Activated naive CD8-positive, alpha-beta T cell treated with anti-CD3 and anti-CD28 coated beads for 36 hours (primary cell): ENCODE measurements at places on chromosomes 3 and 15.

DNA sequence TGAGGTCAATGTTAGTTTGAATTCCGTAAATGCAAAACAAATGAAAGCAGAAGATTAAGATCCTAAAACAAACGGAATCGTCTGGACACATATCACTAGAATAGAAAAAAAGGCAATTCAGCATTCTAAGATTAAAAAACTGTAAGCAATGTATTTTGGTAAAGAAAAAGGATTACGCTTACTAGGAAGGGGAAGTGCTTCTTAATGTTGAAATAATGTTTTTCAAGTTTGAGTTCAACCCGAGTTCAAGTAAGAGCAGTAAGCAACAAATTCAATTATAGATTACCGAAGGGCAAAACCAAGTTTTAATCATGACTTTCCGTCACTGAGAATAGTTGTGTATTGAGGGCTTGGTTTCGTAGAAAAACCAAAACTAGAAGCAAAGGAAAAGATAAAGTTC lies 637 bp downstream of the CIP2A start:
- no peak for DNase-seq

DNA sequence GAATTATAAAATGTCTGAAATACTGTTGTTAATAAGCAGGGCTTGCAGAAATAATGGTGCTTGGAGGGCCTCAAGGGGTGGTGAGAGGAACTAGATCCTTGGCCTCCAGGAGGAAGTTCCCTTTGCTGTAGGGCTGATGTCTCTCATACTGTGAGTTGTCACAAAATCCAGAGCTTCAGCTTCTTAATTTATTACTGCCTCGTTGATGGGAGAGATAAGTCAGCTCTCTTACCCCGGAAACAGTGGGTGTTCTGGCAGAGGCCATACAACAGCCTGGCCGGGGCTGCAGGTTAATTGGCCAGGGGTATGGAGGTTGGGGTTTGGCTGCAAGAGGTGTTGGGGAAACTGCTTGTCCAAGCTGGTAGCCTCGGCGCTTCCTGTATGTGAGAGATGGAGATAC lies 15.5 kb downstream of the MAPKAPK3 start:
- DNase-seq = no peak

GRCh38 chr3:143367171-143367570 lies 247.6 kb downstream of the CHST2 start:
- DNase-seq = no peak

GRCh38 chr3:64247991-64248646 lies 22.9 kb upstream of the PRICKLE2 start:
- no peak for DNase-seq

DNA sequence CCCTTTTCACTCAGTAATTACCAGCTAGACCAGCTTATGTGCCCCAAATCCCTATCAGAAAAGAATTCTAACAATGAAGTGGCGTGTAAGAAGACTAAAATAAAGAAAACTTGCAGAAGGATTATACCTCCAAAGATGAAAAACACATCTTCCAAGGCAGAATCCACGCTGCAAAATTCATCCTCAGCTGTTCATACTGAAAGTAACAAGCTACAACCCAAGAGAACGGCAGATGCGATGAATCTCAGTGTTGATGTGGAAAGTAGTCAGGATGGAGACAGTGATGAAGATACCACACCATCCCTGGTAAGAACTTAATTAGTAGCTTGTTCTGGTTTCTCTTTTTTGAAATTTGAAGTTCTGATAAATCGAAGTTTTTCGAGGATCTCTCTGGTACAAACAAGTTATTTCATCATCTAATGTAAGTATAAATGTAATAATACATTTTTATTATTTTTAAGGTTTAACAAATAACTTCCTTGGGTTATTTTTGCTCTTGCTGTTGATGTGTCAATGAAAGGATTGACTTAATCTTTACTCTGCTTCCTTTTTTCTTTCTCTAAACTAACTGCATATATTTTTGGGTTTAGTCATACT lies 1.4 kb downstream of the WDR76 start:
- peak; percentile 24 for DNase-seq

GRCh38 chr3:156233876-156234275 lies 113.5 kb downstream of the KCNAB1 start:
- no peak for DNase-seq

- DNase-seq = peak; percentile 59
These were observed 643 bp downstream of the ABCC5 start for GRCh38 chr3:184016811-184017671.

DNA sequence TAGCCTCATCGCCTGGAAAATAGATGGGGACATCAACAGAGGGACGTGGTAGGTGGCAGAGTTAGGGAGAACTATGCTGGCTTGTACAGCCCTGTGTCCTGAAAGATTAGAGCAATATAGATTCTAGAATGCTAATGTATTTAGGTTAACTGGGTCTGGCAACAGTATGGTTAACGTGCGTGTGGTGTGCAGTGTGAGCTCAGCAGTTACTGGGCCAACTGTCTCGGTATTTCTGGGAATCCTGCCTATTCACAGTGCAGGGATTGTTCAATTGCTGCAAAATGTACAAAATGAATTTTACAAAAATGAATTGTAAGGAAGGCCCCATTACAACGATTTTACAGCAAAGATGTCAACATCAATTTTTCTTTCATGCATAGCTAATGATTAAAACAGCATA lies 20.6 kb downstream of the MEIS2 start:
- DNase-seq = no peak

GRCh38 chr3:171058058-171058457 lies 31.5 kb upstream of the SLC2A2 start:
- no peak for DNase-seq

DNA sequence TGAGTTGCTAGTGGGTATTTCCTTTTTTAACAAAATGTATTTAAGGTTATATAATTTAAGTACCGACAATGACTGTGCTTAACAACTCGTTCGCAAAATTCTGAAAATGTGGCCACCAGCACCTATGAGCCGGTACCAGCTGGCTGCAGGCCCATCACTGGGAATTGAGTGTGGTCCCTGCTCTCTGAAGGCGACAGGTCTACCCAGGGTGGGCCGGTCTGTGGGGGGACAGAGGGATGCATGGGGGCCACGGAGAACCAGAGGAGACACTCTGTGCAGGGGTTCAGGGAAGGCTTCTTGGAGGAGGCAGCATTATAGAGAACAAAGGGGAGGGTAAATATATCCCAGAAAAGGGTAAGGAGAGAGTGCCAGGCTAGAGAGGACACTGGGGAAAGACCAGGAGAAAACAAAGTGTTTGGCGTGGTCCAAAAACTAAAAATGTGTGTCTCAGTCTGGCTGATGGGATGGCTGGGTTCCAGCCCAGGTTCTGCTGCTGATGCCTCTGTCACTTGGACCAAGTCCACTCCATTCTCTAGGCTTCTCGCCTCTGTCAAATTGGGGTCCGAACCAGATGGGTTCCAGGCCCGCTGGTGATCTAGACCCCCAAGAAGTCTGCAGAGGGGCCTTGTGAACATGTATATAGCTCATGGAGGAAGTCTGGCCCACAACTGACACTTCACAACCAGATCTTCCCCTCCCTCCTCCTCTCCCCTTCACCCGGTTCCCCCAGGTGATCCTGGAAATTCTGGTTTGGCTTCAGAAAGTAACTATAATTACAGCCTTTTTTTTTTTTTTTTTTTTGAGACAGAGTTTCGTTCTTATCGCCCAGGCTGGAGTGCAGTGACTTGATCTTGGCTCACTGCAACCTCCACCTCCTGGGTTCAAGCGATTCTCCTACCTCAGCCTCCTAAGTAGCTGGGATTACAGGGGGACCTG lies 10.7 kb upstream of the CYP11A1 start:
- no peak for DNase-seq

- no peak for DNase-seq
These were observed 8.2 kb downstream of the XYLB start for GRCh38 chr3:38354588-38355330.

DNA sequence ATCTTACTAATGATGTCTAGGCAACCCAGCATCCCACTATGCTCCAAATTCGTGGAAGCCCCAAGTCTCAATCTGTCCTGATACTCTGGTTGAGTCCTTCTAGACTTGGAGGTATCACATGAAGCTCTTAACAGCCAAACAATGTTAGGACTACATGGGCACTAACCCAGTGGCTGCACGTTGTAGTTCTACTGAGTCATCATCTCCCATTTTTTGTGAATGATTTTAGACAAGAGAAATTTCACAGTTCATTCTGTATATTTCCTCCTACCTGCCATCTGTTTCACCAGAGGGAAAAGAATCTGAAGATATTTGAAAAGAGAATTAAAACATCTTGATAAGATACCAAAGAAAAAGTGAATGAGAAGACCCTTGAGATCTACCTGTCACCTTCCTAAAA lies 9.8 kb upstream of the WWTR1 start:
- no peak for DNase-seq

- DNase-seq = no peak
These were observed 2.6 kb downstream of the CMTM8 start for GRCh38 chr3:32241100-32241499.

DNA sequence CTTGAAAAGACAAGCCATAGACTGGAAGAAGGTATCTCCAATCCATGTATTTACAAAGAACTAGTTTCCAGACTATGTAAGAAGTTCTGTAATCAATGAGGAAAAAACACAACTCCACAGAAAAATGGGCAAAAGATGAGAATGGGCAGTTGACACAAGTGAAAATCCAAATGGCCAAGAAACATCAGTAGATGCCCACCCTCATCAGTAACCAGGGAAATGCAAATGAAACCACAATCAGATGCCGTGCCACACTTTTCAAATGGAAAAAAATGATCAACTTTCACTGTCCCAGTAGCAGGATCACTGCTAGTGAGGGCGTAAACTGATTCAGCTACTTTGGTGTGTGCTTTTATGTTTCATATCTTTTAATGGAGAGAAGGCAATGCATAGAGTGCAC lies 4.5 kb upstream of the CPEB1 start:
- no peak for DNase-seq

DNA sequence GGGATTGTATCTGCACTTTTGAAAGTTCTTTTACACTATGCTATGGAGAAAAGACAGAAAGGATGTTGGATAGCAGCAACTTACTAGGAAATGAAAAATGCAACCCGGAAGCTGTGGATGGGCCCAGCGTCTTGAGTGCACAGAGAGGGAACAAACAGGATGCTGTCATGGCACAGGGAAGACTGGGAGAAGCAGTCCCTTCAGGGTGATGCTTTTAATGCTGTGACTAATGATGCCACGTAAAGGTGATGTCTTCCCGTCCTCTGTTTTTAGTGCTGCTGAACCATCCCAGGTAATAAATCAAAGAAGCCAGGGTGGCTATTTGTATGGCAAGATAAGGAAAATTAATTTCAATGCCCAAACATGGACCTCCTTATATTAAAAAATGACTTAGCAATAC lies 437.6 kb downstream of the FOXP1 start:
- no peak for DNase-seq

- DNase-seq = no peak
These were observed 65.5 kb upstream of the NPHP3 start for GRCh38 chr3:132787616-132788300.

DNA sequence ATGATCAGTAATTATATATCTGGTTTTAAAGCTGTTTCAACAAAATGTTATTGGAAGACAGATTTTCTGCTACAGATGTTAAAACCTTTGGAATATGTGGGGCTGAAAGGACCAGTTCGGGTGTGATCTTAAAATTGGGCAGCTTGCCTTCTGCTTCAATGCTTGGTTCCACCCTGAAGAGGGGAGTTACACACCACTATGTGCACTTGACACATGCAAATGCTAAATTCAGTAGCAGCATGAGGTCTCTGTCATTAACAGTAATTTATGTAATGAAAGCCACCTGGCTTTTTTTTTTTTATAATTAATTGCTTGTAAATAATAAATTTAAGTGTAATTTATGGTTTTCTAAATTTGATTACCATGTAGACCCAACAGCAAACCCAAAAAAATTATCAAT lies 24.6 kb downstream of the CDIN1 start:
- DNase-seq = no peak

- no peak for DNase-seq
These were observed 57.8 kb downstream of the BLM start for GRCh38 chr15:90774731-90775514.

GRCh38 chr15:77481670-77482069 lies 61.0 kb downstream of the HMG20A start:
- DNase-seq = no peak

DNA sequence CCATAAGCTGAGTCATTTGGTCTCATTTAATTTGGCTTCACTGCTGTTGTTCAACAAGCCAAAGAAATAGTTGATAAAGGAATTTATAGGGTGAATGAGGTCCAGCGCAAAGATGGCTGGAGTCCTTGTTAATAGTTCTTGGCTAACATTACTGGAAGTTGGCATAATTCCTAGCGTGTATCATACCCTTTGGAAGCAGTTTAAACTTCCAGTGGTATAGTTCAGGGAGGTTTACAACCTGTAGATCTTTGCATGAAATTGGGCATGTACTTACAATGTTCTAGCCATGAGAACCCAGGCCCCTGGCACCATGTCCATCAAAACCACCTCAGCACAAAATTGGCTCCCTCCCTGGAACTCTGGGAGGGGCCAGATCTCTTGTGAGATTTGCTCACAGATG lies 380.8 kb downstream of the LRTM1 start:
- DNase-seq = no peak

GRCh38 chr15:44092221-44092620 lies 102.8 kb downstream of the FRMD5 start:
- DNase-seq = no peak

GRCh38 chr3:42190701-42191442 lies 75.1 kb downstream of the CCK start:
- DNase-seq = peak; percentile 48

DNA sequence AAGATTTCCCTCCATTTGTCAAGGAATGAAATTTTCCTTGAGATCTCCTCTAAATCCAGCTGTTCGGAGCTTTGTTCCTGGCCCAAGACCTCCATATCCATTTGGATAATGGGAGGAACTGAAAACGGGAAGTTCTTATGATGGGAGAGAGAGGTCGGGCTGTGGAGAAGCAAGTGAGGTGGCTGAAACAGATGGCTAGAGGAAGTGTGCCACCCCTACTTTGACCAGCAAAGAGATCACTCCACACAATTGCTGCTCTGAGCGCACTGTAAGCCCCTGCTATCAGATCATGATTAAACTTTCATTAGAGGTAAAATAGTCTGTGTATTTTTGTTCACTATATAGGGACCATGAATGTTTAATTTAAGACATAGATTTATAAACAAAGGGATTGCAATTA lies at the start of gene MINDY4B:
TSS of gene MINDY4B (minus strand) at position 101 of the 400 bp plus-strand sequence. CDS start at position 101, 0 bp downstream.
- DNase-seq = no peak

DNA sequence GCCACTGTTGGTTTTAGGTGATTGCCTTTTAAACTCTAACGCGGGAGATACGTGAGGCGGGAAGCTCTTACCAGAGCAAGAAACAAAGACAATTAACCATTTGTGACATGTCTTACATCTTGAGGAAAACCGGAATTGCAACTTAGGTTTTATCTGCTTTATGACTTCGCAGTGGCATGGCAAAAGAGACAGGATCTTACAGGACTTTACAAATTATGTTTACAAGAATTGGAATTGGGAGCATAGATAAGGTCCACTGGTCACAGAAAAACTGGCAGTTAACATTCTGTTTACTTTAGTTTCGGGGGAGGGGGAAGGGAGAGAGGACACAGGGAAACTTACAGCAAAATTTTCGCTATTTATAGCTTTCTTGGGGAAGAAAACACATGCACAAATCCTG lies 1119.6 kb downstream of the ZPLD1 start:
- DNase-seq = no peak

DNA sequence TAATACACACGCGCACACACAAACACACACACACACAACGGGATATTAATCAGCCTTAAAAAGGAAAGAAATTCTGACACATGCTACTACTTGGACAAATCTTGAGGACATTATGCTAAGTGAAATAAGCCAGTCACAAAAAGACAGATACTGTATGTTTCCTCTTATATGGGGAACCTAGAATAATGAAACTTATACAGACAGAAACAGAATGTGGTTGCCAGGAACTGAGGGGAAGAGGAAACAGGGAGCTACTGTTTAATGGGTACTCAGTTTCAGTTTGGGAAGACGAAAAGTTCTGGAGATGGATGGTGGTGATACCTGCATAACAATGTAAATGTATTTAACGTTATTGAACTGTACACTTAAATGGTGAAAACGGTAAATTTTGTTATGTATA lies 20.2 kb downstream of the ICE2 start:
- DNase-seq = no peak
